ENCODE measurements at places on chromosomes 2 and 18.
A peak's percentile ranks its signal among the peaks of the same experiment; 100 is the strongest.

DNA sequence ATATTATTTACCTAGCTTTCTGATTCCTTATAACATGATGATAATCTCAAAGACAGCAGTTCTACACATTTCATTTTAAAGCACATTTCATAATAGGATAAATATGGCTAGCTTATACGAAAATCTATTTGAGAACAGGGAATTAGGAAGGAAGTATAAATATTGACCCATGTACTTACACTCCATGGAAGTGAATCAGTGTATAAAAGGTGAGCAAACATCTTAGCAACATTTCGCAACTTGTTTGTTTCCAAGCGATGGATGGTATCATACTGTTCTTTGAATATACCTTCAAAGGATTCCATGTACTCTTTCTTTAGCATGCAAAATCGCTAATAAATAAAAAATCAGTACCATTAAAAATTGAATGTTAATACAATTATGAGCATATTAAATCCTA lies 53.1 kb downstream of the CWC22 start:
- no peak for DNase-seq

- DNase-seq: peak; percentile 56
Observed at GRCh38 chr2:40281021-40281940, 170.6 kb downstream of the SLC8A1 start.

DNA sequence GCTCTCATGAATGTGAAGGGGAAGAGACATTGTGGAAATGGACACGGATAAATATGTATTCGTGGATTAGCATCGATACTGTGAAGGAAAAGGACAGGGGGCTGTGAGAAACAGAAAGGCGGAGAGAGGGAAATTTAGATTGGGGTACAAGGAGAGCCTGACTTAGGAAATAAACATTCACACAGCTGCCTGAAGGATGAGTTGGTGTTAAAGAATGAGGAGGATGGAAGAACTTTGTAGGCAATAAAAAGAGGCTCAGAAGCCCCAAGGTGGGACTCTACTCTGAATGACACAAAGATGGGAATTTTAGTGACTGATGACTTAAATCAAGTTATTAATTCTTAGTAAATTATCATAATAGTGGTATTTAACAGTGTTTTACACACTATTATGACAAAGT lies 10.1 kb downstream of the MYO1B start:
- DNase-seq: no peak

DNA sequence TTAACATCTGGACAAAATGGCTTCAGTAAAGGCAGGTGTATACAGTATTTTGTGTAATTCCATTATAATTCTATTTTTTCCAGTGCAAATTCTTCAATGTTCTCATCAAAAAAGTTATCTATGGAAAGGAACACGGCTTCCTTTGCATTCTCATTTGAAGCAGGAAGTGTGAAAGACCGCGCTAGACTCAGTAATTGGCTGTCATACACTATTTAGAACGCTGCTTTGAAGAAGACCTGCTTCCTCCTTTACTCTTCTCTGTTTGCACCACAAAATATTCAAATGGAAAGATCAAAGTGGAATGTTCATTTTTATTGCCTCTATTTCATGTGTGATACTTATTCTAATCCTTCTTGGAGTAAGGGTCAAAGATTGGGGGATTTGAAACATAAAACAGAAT lies 883.7 kb downstream of the TSN start:
- DNase-seq: no peak

Measured in muscle of back (tissue), 13 donors.